Activated T-cell treated with anti-CD3 and anti-CD28 coated beads, Interleukin-2, amount 50 U/mL, for 72 hours (primary cell): ENCODE measurements at places on chromosomes 3 and 15.

DNA sequence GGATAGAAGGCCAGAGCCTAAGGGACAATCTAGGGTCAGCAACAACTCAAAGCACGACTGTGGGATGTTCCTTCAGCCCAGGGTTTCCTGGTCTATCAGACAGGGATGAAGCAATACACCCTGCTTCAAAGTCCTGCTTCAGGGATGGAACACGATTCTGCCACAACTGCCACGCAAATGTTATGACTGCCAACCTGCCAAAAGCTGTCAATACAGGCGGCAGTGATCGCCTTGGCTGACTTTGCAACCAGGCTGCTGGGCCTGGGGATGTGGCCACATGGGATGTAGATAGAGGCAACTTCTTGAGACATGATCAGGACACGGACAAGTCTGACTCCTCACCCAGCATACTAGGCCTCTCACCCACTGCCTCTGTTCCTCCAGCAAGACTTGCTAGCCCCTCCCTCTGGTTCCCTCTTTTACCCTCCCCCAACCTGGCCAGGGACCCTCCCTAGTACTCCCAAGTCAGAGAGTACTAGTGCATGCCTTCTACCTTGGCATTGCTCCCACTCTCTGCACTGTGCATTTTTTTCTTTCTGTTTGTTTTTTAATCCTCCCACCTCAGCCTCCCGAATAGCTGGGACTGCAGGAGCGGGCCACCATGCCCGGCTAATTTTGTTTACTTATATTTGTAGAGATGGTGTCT, 7.6 kb downstream of the CCDC12 start:
- DNase-seq, result no peak

DNA sequence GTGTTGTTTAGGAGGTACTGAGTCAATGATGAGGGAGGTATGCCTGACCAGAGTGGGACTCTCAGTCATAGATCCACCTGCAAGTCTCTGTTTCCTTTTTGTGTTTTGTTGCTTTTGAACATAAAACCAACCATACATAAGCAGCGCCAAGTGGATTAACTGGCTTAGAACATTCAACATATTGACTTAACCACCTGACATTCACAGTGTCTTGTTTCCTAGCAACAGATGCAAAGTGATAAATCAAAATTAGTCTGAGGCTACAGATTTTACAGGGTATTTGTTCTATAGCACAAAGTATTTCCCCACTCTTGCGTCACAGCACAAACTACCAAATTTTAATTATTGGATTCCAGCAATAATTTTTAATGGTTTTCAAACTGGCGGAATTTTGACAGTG, 283.8 kb downstream of the BBX start:
- no peak for DNase-seq

DNA sequence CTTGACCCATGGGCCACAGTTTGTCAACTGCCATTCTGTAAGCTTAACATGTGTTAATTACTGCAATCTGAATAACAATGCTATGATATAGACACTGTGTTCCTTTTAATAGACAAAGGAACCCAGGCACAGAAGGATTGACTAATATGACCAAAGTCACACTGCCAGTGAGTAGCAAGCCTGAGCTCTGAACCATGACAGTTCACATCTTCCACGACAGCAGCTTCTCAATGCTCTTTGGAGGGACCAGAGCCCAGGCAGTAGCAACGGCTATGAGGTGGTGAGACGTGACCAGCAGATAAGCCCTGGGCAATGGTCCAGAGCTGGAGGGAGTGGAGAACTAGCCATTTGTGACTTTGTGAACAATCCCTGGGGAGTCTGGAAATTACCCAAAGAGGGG, 19.4 kb downstream of the CA12 start:
- DNase-seq, result no peak

DNA sequence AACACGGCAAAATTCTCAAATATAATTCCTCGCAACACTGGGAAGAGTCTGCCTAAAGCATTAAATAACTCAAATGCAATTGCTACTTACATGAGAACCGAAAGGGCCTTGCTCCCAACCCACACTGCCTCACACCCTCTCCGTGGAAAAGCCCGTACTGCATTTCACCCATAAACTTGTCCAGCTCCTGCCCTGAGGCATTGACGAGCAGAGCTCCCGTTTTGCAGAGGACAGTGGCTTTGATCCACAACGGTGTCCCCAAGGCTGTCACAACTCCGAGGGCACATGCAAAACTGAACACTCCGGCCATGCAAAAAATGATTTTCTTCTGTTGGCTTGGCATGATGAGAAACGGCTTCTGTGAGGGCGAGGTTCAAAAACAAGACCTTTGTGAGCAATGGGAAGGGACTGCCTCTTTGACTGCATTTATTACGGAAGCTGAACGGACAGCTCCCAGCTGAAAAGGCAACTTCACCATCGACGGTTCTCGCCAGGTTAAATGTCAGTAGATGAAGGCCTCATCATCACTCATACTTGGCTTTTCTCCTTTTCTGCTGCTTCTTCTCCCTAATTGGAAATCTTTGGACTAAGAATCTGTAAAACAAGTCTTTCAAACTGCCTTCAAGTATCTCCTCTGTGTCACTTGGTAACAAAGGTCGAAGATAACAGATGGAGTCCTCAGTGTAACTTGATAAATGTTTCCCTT, at the start of gene CLRN1:
TSS of gene CLRN1 (minus strand) at position 362 of the 706 bp plus-strand sequence. CDS start at position 343, 19 bp downstream.
- DNase-seq, result no peak

- no peak for DNase-seq
Observed at GRCh38 chr3:150169330-150169940, 198.7 kb upstream of the PFN2 start.

GRCh38 chr3:30749230-30749629, 142.8 kb downstream of the TGFBR2 start:
- DNase-seq, result no peak

DNA sequence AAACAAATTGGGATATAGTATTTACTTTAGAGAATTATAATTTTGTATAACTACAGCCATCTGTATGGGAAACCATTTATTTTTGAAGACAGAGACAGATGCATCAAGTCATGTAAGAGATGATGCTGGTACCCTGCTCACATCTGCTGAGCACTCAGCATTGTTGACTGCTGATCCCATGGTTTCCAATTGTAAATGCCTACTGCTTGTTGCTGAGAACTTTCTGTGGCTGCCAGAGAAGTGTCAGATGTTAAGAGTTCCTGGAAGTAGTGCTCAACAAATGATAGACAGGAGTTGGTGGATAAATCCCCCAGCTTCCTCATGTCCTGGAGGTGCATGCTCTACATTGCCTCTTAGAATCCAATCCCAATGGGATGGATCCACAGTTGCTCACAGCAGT, 167.1 kb downstream of the OXSM start:
- no peak for DNase-seq

DNA sequence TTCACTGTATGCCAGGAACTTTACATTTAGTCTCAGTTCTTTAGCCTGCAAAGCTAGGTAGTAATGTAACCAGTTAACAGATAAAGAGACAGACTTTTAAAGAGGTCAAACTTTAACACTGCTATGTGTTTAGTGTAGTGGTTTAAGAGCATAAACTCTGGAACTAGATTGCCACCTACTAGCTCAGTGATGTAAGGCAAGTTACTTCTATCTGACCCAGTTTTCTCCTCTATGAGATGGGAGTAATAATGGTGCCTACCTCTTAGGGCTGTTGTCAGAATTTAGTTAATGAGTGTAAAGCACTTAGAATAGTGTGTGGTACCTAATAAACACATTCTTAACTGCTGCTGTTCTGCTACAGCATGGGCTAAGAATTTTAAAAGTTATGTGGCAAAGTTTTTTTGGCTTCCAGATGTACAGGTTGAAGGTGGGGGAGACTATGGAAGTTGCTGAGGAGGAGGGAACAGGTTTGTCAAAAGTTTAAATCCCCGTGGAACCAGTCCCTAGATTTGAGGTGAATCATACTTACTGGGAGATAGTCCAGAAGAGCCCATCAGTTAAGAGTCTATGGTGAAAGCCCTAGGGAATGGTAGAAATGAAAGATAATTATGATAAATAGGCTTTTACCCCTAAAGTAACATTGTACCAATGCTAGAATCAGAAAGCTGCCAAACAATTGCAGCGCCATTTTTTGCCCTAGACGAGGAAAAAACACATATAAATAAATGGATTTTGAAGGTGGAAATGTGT, 13.9 kb downstream of the TSC22D2 start:
- no peak for DNase-seq

GRCh38 chr3:178966299-178967176, 105.1 kb downstream of the ZMAT3 start:
- DNase-seq, result no peak

DNA sequence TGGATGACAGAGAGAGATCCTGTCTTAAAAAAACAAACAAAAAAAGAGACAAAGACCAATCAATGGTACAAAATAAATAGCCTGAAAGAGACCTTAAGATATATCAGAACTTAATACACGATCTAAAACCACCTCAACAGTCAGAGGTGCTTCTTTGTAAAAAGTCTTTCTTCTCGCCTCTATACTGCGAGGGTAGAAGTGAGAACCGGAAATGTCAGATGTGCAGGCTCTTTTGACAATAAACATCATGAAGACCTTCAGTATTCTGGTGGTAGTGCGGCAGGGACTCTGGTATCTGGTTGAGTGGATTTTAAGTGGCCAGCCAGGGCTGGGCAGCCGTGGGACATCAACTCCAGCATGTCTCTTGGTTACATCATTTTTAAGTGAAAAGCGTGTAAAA, 30.0 kb downstream of the RUBCN start:
- no peak for DNase-seq

DNA sequence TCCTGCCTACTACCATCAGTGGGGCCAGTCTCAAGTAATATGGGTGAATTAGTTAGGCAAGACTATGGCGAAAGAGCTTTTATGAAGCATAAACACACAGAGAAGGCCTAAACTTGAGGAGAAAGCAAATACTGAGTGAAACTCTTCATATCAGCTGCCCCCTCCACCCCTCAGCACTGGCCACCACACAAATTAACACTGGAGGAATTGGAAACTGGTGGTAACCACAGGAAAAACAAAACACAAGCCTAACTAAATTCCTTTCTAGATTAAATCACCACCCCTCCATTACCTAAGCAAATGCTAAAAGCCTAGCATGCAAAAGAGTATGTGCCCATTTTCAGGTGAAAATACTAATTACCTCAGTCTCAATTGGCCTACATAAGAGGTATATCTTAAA, 774.7 kb upstream of the NECTIN3 start:
- DNase-seq, result no peak

DNA sequence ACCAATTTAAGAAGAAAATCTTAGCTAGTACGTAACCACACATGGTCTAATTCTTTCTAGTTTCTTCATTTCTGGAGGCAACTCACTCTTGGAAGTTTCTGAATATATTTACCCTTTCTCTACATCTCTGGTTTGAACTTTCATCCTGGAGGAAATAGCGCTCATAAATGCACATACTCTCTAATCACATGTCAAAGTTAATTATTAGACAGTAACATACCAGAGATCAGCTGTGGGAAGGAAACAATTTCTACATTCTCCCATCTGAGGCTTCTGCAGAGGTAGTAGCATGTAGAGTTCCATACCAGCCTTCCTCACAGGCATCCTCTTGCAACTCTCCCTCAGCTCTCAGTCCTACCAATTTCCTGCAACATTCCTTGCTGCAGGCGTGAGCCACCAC, 132.5 kb downstream of the RBPMS2 start:
- no peak for DNase-seq

DNA sequence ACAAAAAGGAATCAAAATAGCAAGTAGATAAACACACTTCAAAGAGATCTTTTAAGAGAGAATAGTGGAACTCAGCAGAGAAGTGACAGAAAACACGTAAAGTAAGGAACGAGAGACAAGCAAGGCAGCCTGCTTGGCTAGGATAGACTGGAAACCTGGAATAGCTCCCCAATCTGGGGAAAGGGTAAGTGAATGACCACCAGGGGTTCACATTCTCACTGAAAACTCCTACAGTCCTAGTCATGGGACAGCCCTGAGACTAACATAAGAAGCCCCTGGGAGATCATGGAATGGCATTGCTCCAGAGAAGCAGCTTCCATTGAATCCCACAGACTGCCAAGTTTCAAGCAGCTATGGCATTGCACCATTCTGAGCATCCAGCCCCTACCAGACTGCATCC, 363.6 kb upstream of the ARPP21 start:
- no peak for DNase-seq

DNA sequence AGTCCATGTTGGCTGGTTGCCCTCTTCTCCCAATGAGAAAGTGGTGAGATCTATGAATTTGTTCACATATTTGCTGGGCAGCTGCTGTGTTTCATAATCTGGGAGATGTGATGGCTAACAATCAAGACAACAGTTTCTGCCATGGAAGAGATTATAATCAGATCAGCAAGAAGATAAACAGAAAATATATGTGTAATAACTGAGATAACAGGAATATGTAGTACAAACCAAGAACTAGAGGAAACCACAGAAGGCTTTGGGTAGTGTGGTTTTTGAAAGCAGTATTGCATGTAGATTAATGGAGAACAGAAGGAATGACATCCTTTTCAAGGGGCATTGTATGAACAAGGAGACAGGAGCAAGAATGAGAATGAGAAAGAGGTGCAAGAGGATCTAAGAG, 12.2 kb upstream of the CSTA start:
- no peak for DNase-seq

DNA sequence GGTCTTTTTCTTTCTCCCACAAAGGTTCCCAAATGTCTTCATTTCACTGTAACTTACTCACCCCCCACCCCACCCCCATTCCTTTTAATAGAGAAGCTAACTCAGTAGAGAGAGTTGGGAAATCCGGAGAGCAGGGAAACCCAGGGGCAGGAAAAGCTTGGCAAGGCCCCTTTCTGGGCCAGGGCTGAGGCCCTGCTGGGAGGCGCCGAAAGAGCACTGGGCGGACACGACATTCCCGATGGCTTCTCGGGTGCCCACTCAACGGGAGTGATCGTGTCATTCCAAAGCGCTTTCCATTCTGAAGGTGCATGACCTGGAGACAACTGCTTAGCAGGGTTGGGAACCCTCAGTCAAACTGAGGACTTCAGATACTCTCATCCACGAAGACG, 1.6 kb upstream of the DALRD3 start:
- no peak for DNase-seq

DNA sequence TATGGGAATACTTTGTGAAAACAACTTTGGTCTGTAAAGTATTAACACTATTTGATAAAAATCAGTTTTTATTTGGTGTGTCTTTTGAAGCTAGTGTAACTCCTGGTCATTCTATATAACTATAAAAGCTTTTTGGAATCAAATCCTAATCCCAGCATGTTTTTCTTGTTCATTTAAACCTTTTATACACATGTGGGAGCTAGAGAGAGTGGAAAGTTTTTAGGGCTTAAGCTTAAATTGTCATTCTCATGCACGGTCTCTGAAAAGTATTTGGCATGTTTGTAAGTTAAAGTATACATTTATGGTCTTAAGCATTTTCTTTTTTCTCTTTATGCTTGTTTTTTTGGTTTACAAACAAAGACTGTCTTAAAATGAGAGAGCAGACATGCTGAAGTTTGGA, 83.4 kb upstream of the RARB start:
- no peak for DNase-seq

GRCh38 chr3:39712413-39713048, 96.9 kb upstream of the MYRIP start:
- DNase-seq, result no peak

GRCh38 chr15:98663606-98664005, 15.3 kb downstream of the IGF1R start:
- no peak for DNase-seq

- DNase-seq, result no peak
Observed at GRCh38 chr3:121595765-121596406, 2.7 kb downstream of the FBXO40 start.

- no peak for DNase-seq
Observed at GRCh38 chr3:104788807-104789206, 577.9 kb upstream of the ALCAM start.

- no peak for DNase-seq
Observed at GRCh38 chr15:56886363-56886931, 32.0 kb upstream of the TCF12 start.
